Mesothelial cell of epicardium (in vitro differentiated cells): ENCODE measurements at places on chromosomes 3 and 15.
A peak's percentile ranks its signal among the peaks of the same experiment; 100 is the strongest.

DNA sequence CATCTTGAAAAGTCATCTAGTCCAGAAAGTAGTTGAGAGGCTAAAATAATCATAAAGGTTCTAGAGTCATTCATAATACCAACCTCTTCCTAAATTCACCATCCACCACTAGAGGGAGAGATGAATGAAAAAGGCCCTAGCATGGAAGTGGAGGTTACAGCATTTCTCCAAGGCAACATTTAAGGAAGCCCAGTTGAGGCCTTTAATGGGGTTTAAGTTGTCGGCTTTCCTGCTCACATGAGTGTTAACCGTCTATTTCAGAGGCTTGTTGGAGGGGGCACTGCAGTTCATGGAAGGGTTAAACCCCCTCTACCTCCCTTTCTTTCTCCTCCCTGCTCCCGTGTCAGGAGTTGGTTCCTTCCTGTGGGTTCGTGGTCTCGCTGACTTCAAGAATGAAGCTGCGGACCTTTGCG lies 3.8 kb upstream of the SLCO3A1 start:
- peaks cover 67% of the 10 kb centered on the region for H3K27me3 ChIP-seq
- H3K27ac ChIP-seq = no peak overlapping the region
- H3K36me3 ChIP-seq = no peaks in the 10 kb centered on the region
- no peak overlapping the region for H3K4me3 ChIP-seq

DNA sequence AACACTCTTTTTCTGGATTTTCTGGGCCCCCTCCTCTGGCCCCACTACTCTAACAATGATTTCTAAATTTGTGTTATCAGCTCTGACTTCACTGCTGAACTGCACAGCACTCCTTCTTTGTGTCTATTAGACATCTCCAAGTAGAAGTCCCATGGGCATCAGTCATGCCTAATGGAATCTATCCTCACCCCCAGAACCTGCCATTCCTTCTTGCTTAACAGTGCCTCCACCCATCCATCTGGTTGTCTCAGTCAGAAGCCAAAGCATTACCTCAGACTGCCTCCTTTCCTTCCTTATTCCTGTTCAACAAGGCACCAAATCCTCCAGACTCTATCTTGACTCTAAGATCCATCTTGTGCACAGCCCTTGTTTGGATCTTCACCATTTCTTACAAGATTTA lies 36.2 kb downstream of the SSR3 start:
- no peak overlapping the region for H3K27ac ChIP-seq
- no peak overlapping the region for H3K4me3 ChIP-seq
- no peaks in the 10 kb centered on the region for H3K27me3 ChIP-seq
- no peaks in the 10 kb centered on the region for H3K36me3 ChIP-seq
- no peak for DNase-seq

- no peak for DNase-seq
- peaks cover 49% of the 10 kb centered on the region for H3K36me3 ChIP-seq
These were observed 93.6 kb upstream of the CGNL1 start for GRCh38 chr15:57282686-57283085.

- peaks cover 4% of the 10 kb centered on the region for H3K27me3 ChIP-seq
- H3K4me3 ChIP-seq = no peak overlapping the region
- no peaks in the 10 kb centered on the region for H3K4me1 ChIP-seq
These were observed 39.7 kb downstream of the CYP11A1 start for GRCh38 chr15:74327756-74328155.

- no peak overlapping the region for H3K4me3 ChIP-seq
- no peaks in the 10 kb centered on the region for H3K27me3 ChIP-seq
- no peaks in the 10 kb centered on the region for H3K4me1 ChIP-seq
These were observed 43.7 kb downstream of the STAG1 start for GRCh38 chr3:136708333-136708985.

GRCh38 chr3:125310623-125311081 lies 64.5 kb downstream of the ZNF148 start:
- no peak overlapping the region for H3K27ac ChIP-seq
- no peaks in the 10 kb centered on the region for H3K4me1 ChIP-seq
- H3K4me3 ChIP-seq = no peak overlapping the region
- H3K36me3 ChIP-seq = peaks cover 59% of the 10 kb centered on the region
- DNase-seq = no peak

GRCh38 chr3:15044326-15044725 lies 20.8 kb downstream of the MRPS25 start:
- H3K36me3 ChIP-seq = peaks cover 23% of the 10 kb centered on the region
- DNase-seq = no peak
- no peaks in the 10 kb centered on the region for H3K27me3 ChIP-seq

DNA sequence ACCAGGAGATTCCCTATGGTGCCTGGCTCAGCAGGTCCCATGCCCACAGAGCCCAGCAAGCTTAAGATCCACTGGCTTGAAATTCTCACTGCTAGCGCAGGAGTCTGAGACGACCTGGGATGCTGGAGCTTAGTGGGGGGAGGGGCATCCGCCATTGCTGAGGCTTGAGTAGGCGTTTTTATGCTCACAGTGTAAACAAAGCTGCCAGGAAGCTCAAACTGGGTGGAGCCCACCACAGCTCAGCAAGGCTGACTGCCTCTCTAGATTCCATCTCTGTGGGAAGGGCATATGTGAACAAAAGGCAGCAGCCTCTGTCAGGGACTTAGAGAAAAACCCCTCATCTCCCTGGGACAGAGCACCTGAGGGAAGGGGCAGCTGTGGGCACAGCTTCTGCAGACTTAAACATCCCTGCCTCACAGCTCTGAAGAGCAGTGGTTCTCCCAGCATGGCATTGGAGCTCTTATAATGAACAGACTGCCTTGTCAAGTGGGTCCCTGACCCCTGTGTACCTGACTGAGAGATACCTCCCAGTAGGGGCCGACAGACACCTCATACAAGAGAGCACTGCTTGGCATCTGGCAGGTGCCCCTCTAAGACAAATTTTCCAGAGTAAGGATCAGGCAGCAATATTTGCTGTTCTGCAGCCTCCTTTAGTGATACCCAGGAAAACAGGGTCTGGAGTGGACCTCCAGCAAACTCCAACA lies 231.5 kb upstream of the SETMAR start:
- no peak overlapping the region for H3K27ac ChIP-seq
- peaks cover 20% of the 10 kb centered on the region for H3K4me1 ChIP-seq
- no peak overlapping the region for H3K4me3 ChIP-seq
- no peak for DNase-seq

DNA sequence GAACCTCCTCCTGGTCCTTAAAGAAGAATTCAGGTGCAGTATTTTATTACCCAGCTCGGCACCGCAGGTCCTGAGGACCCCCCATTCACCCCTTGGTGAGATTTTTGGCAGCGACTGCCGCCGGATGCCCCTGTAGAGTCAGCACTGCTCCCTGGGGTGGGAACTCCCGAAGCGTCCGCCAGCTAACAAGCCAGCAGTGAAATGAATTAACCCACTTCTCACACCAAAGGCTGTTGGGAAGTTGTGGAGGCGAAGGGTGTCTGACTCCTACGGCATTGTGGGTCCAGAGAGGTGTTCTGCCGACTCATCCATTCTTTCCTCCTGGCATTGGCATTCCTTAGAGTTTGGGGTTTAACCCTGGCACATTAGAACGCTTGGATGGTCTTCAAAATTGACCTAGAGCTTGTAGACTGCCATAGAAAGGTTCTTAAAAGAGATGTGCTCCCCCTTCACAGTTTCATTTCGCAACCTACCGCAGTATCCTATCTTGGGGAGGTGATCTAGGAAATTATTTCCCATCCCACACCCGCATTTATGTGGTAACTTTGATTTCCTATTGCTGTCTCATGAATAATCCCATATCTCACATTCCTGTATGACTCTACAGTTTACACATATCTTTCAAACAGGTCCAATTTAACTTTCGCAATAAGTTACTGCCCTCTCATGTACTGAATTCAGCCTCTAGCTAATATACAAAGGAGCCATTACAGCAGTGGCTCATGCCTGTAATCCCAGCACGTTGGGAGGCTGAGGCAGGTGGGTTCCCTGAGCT lies 879 bp upstream of the EIF5A2 start:
- H3K4me1 ChIP-seq = peaks cover 16% of the 10 kb centered on the region
- H3K36me3 ChIP-seq = no peaks in the 10 kb centered on the region
- DNase-seq = no peak
- peaks cover 11% of the 10 kb centered on the region for H3K27me3 ChIP-seq
- peak overlapping the region; percentile 92 for H3K4me3 ChIP-seq

DNA sequence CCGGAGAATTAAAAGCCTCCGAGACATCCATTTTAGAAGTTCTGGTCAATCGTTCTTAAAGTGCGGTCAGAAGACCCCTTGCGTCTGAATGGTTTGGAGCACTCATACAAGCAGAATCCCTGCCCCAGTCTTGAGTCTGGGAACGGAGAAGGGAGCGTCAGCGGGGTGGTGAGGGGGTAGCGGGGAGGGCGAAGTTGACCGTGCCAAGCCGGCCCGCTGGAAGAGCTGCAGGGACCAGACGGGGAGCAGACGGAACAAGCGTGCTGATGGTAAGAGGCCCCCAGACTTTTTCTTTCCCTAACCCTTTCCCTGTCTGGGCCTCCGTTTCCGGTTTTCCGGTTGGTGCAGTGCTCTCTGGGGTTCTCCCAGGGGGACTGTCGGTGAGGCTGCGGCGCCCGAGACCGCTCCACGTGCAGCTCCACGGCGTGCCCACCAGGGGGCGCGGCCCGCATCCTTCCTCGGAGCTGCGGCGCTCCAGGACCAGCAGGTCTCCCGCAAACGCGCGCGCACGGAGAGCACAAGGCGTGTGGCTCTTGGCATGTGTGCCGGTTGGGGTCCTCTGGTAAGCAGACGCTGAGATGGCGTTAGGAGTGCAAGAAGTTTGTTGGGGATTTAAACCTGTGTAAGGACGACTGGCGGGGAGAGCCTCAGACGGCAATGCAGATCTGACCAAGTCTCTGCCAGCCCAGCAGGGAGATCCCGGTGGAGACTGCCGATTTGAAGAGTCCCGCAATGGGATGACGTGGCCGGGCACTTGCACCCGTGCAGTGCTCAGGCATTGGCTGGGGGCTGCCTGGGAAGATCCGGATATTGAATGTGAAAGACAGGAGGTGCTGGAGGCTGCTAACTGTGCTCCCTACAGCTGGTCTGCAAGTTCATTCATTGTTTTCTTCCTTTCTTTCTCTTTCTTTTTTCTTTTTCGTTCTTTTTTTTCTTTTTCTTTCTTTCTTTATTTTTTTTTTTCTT lies 19.2 kb upstream of the CORO2B start:
- peak; percentile 82 for DNase-seq
- peaks cover 16% of the 10 kb centered on the region for H3K4me1 ChIP-seq
- no peaks in the 10 kb centered on the region for H3K36me3 ChIP-seq
- H3K27me3 ChIP-seq = peaks cover 24% of the 10 kb centered on the region
- H3K27ac ChIP-seq = peak overlapping the region; percentile 69

- H3K36me3 ChIP-seq = no peaks in the 10 kb centered on the region
- H3K4me1 ChIP-seq = peaks cover 51% of the 10 kb centered on the region
- H3K27ac ChIP-seq = peak overlapping the region; percentile 79
- H3K27me3 ChIP-seq = no peaks in the 10 kb centered on the region
These were observed 28.8 kb upstream of the MAGEF1 start for GRCh38 chr3:184740509-184741258.

GRCh38 chr3:95167748-95168147 lies 1104.9 kb downstream of the NSUN3 start:
- DNase-seq = no peak
- no peaks in the 10 kb centered on the region for H3K36me3 ChIP-seq
- H3K4me1 ChIP-seq = peaks cover 6% of the 10 kb centered on the region
- H3K4me3 ChIP-seq = no peak overlapping the region
- H3K27me3 ChIP-seq = no peaks in the 10 kb centered on the region

DNA sequence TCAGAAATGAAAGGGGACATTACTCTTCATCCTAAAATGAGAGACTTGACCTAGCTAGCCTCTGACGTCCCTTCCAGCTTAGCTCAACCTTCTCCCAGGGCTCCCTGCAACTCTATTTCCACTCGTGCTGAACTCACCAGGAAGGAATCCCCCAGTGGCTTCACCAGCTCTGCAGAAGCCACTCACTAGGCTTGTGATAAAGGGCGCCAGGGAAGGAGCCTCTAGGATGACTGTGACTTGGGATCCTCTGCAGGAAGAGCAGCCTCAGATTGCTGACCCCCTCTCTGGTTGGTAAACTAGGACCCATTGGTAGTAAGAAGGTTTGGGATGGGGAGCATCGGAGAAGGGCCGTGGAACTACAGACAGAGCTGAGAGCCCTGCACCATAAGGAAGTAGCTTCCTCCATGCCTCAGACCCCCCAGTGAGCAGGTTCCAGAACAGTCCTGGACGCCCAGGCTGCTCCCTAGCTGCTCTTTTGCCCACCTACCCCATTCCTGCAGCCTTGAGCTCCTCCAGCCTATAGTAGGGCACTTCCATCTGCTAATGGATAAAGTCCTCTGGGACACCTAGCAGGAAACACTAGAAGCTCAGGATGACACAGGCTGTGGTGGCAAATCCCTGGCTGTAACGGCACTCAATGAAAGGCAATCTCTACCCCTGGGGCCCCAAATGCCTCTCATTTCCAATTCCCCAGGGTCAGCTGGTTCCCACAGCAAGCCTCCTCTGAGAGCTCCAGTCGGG lies 26.0 kb downstream of the PLA2G4F start:
- H3K4me1 ChIP-seq = peaks cover 5% of the 10 kb centered on the region

DNA sequence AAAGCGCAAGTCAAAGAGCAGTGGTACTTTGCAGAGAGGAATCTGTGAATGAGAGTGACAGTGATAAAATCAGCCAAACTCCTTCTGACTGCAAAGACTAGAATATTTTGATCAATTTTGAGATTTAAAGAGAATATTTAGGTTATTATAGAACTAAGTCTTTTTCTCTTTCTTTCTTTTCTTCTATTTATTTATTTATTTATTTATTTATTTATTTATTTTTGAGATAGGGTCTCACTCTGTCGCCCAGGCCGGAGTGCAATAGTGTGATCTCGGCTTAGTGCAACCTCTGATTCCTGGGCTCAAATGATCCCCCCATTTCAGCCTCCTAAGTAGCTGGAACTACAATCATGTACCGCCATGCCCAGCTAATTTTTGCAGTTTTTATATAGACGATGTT lies 603.7 kb upstream of the NAALADL2 start:
- DNase-seq = no peak
- H3K27ac ChIP-seq = no peak overlapping the region
- H3K27me3 ChIP-seq = no peaks in the 10 kb centered on the region
- H3K4me3 ChIP-seq = no peak overlapping the region
- no peaks in the 10 kb centered on the region for H3K36me3 ChIP-seq

GRCh38 chr3:124329723-124330122 lies 337.8 kb upstream of the ROPN1 start:
- no peaks in the 10 kb centered on the region for H3K4me1 ChIP-seq
- H3K27me3 ChIP-seq = no peaks in the 10 kb centered on the region
- H3K36me3 ChIP-seq = peaks cover 17% of the 10 kb centered on the region
